ENCODE measurements at places on chromosomes 12 and 14.

- DNase-seq: no peak
These were observed 259.3 kb downstream of the PPFIA2 start for GRCh38 chr12:81499809-81500208.

DNA sequence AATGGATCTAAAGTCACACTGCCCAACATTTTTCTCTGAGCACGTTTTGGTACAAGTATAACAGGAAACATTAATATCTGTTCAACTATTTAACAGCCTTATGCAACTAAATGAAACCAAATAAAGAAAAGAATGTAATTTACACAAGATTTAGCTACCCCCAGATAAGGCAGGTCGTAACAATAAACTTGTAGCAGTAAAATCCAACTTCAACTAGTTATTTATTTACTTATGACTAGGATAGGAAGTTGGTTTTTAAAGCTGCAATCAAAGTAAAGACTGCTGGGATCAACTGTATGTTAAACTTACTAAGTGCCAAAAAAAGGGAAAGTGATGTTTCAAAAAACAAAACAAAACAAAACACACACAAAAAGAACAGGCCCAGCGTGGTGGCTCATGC is 30.9 kb downstream of the FERMT2 start:
- no peak for DNase-seq

- no peak for DNase-seq
These were observed 420.4 kb downstream of the PCNX1 start for GRCh38 chr14:71327691-71328090.

DNA sequence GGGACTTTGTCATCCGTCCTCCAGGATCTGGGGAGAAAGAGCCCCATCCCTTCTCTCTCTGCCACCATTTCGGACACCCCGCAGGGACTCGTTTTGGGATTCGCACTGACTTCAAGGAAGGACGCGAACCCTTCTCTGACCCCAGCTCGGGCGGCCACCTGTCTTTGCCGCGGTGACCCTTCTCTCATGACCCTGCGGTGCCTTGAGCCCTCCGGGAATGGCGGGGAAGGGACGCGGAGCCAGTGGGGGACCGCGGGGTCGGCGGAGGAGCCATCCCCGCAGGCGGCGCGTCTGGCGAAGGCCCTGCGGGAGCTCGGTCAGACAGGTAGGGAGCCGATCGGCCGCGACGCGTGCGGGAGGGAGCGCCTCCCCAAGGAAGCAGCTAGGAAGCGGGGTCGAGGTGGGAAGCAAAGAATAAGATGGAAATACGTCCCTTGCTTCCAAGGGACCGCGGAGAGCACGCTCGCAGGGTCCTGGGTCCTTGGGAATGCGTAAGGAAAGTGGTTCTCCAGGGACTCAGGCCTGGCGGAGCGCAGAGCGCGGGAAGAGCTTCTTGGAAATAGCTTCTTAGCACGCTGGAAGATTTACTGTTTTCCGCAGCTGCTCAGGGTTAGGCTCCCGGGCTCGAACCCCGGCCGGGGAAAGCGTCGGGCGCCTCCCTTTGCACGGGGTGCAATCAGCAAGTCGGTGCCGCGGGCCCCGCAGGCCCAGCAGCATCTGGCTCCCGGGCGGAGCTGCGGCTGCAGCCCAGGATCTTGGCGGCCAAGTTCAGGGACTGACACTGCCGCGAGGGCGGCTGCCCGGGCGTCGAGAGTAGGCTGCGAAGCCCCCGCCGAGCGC is 457 bp downstream of the SOCS2 start:
- DNase-seq: peak; percentile 2

DNA sequence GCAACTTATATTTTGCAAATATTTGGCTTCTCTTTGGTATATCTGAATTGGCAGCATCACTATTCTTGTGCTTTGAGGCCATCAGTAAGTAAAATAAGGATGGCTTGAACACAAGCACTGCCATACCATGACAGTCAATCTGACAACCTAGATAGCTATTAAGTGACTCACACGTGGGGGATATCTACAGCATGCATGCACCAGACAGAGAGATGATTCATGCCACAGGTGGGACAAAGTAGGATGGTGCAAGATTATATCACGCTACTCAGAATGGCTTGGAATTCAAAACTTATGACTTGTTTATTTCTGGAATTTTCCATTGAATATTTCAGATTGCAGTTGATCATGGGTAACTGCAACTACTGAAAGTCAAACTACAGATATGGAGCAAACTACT is 675.6 kb upstream of the MDGA2 start:
- DNase-seq: no peak

DNA sequence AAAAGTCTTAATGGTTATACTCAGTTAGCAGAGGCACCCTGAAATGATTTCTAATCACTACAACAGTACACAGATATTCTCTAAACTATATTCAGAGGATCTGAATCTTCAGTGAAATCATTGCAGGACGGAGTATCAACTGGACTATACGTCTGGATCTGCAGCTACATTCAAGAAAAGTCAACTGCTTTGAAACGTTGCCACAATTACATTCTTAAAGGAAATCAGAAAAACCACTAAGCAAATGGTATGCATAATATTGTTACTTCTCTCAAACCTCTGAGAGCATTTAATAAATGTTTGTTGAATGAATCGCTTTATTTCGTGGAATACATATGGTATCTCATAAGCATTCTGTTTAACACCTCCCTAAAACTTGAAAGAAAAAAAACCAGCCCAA is 67.4 kb downstream of the MED13L start:
- DNase-seq: no peak

- no peak for DNase-seq
These were observed 18.8 kb downstream of the NCKAP5L start for GRCh38 chr12:49809381-49809905.

Data from stimulated activated CD8-positive, alpha-beta memory T cell treated with anti-CD3 and anti-CD28 coated beads, Interleukin-15, amount 100 ng/mL, for 24 hours (primary cell).